ENCODE measurements at places on chromosomes 5 and 9.
A peak's percentile ranks its signal among the peaks of the same experiment; 100 is the strongest.

DNA sequence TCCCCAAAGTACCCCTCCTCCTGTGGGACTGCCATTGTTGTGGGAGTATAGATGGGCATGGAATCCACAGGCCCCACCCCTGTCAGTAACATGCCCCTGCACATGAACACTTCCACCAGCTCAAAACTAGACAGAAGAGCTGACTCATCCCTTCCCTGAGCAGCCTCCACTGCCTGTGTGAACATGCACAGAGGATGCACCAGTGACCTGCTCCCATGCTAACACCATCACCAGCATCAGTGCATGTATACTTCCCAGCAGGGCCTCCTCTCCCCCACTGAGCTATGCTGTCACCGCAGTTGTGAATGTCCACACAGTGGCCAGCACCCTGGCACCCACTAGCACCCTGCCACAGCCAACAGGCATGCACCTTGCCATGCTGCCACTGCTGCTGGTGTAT is 939.8 kb downstream of the EFNA5 start:
- no peak for DNase-seq

GRCh38 chr5:305050-305449 is 16.5 kb upstream of the AHRR start:
- no peak for DNase-seq

DNA sequence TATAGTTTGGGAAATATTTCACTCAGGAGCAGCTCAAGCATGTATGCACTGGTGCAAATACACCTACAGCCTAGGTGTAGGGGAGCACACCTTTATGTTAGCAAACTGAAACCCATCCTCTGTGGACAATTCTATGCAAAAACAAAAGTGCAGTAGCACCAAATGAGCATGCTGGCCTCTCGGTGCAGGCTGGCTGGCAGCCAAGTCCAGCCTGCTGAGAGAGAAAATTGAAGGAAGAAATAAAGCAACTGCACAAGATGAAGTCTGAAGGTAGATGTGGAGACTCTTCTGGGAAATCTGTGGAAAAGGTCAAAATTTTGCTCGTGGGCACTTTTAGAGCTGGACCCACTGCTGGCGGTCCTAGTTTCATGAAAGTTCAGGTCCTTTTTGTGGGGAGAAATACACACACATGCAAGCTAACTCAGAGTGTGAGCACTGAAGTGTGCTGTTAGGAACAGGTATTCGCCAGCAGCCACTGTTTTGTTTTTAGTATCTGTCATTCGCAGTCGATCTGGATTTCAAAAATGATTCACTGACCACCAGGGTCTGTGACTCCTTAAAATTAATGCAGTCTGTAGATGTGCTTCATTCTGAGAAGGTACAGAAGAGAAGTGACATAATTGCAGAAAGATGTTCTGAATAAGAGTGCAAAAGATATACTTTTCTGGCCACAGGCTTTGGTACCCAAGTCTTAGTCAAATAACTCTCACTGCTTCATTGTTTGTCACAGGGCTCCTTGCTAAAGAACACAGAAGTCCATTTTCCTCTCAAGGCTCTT is 281.7 kb downstream of the PARP8 start:
- no peak for DNase-seq

DNA sequence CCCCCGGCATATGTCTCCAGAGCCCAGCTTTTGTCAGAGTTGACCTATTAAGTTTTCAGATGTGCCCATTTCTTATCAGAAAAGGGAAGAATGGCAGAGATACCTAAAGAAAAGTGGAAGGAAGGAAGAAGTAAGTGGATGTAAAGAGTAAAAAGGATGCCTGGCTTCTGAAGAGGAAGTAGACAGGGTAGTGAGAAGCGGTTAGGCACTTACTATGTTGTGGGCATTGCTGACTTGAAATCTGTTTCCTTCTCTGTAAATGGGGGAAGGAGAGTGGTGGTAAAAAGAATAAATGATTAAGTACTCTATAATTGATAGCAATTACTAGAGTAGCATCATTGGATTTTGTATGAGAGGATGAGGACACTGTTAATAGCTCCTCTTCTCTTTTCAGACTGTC is 9.9 kb downstream of the ANP32B start:
- no peak for DNase-seq

DNA sequence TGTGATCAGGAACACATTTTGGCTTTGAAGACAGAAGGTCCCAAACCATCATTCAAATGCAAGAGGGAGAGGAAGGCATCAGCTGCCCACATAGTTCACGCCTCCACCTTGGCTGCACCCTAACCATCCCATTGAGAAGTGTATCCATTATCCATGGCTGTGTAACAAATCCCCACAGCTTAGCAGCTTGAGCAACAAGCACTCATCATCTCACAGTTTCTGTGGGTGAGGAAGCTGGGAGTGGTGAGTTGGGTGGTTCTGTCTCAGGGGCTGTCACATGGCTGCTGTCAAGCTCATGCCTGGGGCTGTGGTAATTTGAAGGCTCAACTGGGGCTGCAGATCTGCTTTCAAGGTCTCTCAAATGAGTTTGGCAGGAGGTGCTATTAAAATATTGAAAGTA is 23.0 kb upstream of the CEP72 start:
- no peak for DNase-seq

DNA sequence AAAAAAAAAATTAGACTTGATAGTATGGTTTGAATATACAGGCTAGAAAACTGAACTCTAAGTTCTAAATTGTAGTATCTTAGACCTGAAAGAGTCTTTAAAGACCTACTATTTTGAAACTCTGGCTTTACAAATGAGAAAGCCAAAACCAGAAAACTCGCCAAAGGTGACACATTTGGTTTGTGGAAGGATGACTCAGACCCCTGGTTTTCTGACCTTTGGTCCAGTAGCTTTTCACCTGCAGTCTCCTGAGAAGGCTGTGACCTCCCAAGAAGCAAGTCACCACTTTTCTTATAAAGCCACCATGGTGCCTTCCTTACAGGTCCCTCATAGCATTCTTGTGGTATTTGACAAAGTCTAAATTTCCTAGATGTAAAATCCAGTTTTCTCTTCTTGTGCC is 102.1 kb upstream of the CEP78 start:
- DNase-seq, result no peak

- no peak for DNase-seq
Measured at GRCh38 chr5:34750206-34750605, 88.8 kb upstream of the TTC23L start.

- DNase-seq, result no peak
Measured at GRCh38 chr5:168850683-168851082, 271.5 kb upstream of the PANK3 start.

GRCh38 chr5:149948993-149949392 is 4.4 kb upstream of the PDE6A start:
- no peak for DNase-seq

DNA sequence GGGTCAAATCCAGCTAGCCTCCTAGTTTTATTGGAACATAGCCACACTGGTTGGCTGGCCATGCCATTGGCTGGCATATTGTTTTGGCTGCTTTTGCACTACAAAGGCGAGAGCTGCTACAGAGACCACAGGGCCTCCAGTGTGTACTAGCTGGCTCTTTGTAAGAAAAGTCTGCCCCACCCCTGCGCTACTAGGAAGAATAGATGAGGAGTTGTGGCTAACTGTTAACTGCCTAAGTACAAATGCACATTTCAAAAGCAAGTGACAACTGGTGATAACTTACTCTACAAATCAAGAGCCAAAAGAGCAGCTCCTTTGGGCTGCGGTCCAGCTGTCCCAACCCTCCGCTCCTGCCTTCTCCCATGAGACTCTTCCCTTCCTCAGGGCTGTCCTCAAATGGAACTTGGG is 63.9 kb downstream of the SERINC5 start:
- no peak for DNase-seq

DNA sequence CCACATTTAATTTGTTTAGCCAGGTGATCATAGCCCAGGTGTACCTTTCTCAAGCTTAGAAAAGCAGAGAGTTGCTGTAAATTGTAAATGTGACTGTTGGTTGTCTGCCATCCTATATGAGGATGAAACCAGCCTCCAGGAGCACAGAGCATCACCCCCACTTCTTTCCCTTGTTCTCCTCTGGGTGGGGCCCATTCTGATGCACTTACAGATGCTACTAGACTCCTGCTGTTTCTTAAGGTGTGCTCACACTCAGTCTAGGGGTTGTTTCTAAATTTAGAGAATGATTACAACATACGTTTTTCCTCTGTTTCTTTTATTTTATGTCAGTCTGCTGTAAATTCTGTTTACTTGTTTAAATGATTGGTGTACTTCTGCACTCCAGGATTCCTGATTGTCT is 10.5 kb downstream of the PTCD2 start:
- DNase-seq, result no peak

DNA sequence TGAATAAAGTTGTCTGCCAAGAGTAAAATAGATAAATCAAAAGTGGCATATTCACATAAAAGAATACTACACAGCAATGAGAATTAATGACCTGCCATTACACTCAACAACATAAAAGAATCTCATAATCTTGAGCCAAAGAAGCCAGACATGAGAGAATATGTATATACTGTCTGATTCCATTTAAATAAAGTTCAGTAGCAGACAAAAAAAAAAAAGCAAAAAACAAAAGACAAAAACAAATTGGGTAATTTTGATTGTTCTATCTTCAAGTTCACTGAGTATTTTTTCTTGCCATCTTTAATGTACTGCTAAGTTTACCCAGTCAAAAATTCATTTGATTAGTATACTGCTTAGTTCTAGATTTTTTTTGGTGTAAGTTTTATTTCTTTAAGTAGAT is 87.9 kb upstream of the TRPC7 start:
- DNase-seq, result no peak

DNA sequence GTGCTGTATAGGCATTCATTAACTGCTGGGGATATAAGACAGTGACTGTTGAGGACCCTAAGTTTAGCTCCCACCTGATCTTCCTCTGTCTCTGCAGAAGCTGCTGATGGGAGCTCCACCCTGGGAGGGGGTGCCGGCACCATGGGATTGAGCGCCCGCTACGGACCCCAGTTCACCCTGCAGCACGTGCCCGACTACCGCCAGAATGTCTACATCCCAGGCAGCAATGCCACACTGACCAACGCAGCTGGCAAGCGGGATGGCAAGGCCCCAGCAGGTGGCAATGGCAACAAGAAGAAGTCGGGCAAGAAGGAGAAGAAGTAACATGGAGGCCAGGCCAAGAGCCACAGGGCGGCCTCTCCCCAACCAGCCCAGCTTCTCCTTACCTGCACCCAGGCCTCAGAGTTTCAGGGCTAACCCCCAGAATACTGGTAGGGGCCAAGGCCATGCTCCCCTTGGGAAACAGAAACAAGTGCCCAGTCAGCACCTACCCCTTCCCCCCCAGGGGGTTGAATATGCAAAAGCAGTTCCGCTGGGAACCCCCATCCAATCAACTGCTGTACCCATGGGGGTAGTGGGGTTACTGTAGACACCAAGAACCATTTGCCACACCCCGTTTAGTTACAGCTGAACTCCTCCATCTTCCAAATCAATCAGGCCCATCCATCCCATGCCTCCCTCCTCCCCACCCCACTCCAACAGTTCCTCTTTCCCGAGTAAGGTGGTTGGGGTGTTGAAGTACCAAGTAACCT is 22.1 kb downstream of the PCDHGC5 start:
- DNase-seq, result no peak

GRCh38 chr5:117327511-117327910 is 752.9 kb upstream of the SEMA6A start:
- DNase-seq, result no peak

GRCh38 chr5:14268738-14269137 is 125.6 kb downstream of the TRIO start:
- DNase-seq, result no peak

DNA sequence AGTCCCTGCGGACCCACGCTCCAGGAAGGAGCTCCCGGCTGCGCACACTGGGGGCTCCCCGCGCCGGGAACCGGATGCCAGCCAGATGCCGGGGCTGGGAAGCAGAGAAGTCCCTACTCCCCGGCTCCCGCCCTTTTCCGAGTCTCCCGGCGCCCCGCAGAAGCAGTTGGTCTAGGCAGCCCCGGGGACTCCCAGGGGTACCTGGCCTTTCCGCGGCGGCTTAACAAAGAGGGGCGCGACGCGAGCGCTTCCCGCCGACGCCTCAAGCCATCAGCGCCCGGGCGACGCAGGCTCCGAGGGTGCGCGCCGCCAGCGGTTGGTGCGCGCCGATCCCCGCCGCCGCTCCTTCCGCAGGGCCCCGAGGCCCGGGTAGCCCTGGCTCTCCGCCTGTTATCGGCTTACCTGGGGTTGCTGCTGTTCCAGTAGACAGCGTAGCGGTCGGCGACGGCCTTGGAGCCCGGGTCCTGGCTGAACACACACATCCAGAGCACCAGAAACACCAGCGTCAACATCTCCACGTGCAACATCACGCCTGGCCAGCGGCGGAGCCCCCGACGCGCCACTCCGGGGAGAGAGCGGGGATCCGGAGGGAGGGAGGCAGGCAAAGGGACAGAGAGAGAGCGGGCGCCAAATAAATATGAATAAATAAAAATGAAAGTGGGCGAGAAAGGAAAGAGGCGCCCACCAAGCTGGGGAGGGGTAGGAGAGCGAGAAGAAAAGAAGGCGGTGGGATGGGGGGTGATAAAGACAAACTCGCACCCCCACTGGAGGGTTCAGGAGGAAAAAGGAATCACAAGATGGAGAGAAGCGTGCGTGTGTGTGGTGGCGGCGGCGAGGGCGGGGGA is 428 bp downstream of the EFNA5 start:
- no peak for DNase-seq

GRCh38 chr9:108743901-108744371 is 111.8 kb downstream of the ACTL7B start:
- peak; percentile 70 for DNase-seq

GRCh38 chr9:98654247-98654646 is 54.5 kb downstream of the GABBR2 start:
- DNase-seq, result no peak

- no peak for DNase-seq
Measured at GRCh38 chr5:61590473-61590872, 258.4 kb downstream of the ZSWIM6 start.

GRCh38 chr5:68405784-68406743 is 190.5 kb downstream of the PIK3R1 start:
- no peak for DNase-seq

DNA sequence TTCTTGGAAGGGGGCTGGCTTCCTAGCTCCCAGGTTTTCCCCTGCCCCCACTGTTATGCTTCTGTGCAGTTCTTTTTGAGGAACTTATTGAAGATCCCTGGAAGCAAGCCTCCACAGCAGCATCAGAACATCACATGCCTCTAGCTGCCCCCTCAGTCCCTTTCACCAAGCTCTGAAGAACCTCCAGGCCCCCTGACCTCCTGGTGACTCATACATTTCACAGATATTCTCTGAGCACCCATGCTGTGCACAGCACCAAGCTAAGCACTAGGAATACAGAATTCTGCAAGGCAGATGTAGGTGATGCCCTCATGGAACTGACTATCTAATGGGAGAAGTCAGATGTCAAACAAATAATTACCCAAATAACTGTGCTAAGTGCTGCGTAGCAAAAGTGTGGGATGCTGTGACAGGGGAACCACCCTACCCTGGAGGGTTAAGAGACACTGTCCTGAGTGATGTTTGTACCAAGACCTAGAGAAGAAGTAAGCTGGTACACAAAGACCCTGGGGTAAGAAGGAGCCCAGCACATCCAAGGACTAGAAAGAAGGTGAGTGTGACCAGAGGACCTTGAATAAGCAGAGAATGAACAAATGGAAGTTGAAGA is 213.7 kb upstream of the NR4A3 start:
- DNase-seq, result no peak

- no peak for DNase-seq
Measured at GRCh38 chr5:78648359-78649210, at the start of gene LHFPL2. Gene LHFPL2, minus strand, starts transcription at chr5:78648772. Its CDS starts 138,559 bp downstream, at chr5:78510213.
